Esophagus muscularis mucosa (tissue), 4 donors: ENCODE measurements at places on chromosomes 3 and 15.
A peak's percentile ranks its signal among the peaks of the same experiment; 100 is the strongest.

DNA sequence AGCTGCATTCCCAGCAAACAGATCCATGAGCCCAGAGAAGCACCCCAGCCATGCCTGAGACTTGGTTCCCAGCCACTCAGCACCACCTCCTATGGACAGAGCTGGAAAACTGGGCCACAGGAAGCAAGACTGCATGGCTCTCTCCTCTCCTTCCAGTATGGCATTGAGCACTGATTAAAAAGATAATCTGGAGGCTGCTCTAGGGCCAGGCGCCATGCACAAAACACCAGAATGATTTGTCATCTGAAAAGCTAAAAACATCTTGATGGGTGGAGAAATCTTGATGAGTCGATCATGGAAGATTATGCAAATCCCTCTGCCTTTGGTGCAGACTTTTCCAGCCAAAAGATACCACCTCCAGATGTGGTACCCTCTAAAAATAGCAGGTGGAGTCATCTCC lies 62.7 kb upstream of the MRPS22 start:
- no peak for DNase-seq

DNA sequence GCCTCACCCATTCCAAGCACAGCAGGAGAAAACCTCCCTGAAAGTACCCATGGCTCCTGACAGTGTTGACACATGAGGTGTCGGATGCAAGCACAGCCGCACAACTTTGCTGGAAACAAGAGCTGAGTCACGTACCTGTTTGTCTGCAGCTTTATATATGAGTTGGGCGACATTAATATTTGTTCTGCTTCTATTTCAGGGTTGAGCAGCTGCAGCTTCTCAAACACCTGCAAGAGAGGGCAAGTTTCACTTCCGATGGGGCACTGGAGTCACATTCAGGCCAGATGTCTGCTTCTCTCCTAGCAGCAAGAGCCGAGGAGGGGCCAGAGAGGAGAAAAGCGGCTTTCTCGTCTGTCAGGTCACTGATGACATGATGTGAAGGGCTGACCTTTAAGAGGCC lies 88.0 kb downstream of the NUP210 start:
- DNase-seq, result no peak

- DNase-seq, result no peak
These were observed 313.4 kb upstream of the DNAJC19 start for GRCh38 chr3:181302960-181303359.

GRCh38 chr3:187369089-187369447 lies 883 bp downstream of the RTP4 start:
- DNase-seq, result no peak

GRCh38 chr3:69568458-69568857 lies 170.8 kb upstream of the MITF start:
- DNase-seq, result no peak

DNA sequence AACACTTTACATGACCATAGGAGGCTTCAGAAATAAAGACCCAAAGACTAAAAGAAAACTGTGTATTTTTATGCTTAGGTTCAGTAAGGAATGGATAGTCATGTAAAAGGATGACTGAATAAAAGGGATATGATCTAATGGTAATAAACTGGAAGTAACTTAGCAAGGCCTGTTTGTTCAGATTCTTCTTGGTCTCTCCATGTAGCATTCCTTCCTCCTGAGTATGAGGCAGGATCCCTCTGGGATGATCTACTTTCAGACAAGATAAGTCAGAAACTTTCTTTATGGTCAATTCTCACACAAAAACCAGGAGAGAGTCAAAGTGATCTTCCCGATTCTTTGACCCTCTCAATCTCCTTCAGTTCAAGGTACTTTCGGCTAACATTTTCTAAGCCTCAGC lies 340.8 kb upstream of the DCBLD2 start:
- no peak for DNase-seq

- no peak for DNase-seq
These were observed 267.8 kb downstream of the ADAMTS17 start for GRCh38 chr15:100073982-100074381.

DNA sequence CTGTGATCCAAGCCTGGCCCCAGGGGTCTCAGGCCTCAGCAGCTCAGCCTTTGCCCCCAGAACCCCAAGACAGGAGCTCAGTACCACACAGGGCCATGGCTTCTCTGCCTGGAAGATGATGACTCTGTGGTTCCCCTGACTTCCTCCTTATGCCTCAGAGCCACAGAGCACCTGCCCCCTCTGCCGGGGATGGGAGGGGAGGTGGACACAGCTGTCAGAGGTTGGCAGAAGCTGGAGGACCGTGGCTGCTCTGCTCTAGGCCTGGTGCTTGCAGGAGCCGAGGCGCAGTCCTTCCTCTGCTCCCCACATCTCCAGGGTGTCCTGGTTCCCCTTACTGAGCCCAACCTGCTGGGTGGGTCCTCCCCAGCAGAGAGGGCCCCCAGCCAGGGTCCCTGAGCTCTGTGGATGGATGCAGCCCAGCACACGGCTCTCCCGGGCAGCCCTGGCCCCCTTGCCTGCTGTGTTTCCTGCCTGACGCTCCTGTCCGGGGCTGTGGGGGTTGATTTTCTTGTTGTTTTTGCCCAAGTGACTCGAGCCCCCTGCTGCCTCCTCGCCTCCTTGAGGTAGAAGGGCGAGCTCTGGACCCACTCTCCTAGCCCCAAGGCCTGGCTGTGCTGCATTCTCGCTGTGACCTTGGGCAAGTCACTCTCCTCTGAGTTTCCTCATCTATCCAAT lies 36.6 kb downstream of the PSTPIP1 start:
- no peak for DNase-seq

GRCh38 chr3:42600958-42601675 lies 631 bp downstream of the NKTR start:
- DNase-seq, result peak; percentile 94

DNA sequence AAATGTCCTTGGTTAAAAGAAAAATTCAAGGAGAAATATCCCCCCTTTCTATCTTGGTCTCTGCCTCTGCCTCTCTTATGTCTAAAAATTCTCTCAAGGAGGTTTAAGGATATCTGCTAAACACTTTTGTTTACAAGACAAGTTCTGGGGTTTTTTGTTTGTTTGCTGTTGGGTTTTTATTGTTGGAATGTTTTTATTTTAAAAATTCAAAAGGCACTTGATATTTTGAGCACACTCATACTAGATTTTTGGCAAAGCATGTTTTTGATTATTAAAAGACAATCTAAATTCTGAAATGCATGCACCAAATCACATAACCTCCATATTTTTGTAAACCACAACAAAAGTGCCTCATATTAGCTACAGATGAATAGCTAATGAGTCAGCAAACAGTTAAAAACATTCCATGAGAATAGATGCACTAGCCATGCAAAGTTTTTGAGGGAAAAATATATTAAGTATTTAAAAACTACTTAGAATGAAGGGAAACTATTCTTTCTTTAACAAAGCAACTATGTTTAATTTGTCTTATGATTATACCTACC lies 84.6 kb downstream of the ZBTB20 start:
- no peak for DNase-seq

DNA sequence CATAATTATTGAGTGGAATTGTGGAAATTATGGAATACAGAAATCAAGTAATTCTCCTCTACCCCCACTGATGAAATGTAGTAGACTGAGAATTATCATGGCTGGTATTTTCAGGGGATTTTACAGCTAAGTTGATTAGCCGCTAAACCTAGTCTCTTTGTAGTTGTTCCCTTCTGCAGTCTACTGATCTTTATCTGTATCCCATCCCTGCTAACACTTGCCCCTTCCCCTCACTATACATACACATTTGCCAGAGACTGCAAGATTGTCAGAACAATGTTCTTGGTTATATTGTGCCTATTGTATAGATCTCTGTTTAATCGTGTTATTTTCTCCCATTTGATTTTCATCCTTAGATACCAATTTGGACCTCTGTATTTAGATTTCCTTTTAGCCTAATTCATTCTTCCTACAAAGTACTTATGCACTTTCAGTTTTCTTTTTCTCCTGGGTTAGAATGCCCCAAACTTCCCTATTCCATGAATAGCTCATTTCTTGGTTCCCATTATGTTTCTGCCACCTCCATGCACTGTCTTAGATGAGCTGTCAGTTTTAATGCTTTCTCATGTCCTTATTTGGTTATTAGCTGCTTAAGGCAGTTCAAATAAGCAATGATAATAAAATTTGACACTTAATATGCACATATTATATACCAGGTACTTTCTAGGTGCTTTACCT lies 86.9 kb downstream of the CDIN1 start:
- DNase-seq, result no peak

- peak; percentile 88 for DNase-seq
These were observed 90.8 kb upstream of the PFN2 start for GRCh38 chr3:150061288-150062024.

DNA sequence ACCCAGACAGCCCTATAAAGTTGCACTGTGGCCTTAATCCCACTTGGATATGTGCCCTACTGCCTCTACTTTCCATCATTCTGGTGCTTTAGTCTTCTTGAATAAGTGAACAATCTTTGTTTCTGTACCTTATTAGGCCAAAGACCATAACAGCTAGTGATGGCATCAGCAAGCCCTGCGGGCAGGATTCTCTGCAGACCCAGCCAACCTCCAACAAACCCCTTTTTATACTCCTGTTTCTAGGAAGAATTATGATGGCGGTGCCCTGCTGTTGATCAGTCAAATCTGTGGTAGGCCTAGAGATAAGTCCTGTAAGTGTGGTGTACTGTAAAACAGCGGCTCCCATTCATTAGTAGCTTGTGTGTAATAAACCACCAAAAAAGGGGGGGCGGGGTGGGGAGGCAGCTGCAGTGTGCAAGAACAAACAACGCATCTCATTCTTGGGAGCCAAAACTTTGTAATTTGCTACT lies 40.5 kb downstream of the SOX2 start:
- DNase-seq, result no peak

DNA sequence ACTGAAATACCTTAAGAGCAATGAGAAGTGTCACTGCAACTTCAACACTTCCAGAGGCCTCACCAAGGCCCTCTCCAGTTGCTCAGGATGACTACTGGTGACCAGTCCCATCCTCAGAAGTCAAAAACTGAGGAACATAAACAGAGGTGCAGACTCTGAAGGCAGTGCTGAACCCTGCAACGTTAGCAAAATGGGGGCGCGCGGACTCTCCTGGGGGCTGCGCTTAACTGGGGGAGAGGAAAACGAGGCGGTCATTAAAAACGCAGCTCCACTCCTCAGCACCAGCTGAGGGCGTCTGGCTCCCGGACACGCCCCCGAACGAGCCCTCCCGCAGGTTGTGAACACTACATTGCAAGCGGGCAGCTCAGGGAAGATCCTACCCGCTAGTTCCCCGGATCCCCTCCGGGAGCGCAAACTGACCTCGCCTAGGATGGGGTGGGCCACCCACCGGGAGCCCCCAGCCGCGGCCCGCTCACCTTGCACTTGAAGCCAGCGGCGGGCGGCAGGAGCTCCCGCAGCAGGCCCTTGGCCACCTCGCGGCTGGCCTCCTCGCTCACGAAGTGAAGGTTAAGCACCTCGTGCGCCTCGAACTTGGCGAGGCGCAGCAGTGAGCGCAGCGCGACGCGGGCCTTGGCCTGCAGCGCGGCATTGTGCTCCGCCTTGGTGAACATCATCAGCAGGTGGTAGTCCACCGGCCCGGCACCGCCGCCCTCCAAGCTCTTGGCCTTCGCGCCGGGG lies 711 bp downstream of the XXYLT1 start:
- peak; percentile 89 for DNase-seq

- no peak for DNase-seq
These were observed 165.1 kb downstream of the PPM1L start for GRCh38 chr3:160921020-160921635.

DNA sequence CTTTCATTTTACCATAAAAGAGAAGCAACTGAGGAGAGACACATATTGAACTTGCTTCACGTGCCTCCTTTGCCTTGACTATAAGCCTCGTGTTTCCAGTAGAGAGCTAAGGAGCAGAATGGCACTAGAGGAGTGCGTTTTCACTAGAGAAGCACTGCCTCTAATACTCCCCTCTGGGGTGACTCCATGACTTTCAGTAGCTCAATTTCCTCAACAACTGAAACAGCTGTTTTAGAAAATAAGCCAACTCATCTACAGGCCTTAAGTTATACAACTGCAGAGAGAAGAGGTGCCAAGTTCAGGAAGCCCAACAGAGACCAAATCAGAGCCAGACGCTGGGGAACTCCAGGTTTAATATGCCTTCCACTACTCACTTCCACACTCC lies 1.9 kb downstream of the UBP1 start:
- no peak for DNase-seq

- no peak for DNase-seq
These were observed 1.3 kb downstream of the AQP9 start for GRCh38 chr15:58139276-58139988.

DNA sequence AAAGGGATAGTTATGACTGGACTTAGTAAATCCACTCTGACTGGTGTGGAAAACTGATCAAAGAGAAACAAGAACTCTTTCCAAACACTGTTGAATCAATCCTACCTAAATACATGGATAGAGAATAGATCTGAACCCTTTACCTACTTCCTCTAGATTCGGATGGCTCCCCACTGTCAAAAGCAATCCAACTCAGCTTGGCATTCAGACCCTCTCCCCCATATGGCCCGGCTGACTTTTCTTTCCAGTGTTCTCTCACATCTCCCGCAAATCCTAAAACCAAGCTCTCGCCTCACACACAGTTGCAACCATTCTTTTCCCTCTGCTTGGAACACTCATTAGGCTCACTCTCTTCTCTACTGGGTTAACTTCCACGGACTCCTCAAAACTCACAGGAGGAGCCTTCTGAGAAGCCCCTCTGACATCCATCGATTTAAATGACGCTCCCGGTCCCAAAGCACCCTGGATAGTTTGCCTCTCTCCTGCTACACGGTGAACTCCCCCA lies 639 bp downstream of the SPICE1 start:
- DNase-seq, result no peak

GRCh38 chr3:96017556-96017955 lies 796.8 kb upstream of the EPHA6 start:
- DNase-seq, result no peak

DNA sequence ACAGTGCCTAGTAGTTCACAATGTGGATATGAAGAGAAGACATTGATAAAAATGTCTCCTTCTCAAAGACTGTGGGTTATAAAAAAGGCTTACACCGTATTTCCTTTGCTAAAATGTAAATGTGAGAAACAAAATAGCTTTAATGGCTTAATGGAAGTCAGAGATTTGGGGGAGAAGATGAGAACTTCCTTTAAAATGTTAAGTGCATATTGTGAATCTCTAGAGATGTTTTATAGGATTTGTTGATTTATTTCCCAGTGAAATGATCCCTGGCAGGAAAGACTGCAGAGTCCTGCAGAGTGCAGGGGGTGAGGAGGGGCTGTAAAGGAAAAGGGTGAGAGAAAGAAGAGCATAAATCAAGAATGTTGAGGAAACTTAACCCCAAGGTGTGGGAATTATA lies 305.1 kb downstream of the GAP43 start:
- no peak for DNase-seq

GRCh38 chr3:40719660-40720287 lies 195.0 kb downstream of the ZNF621 start:
- DNase-seq, result peak; percentile 86

- DNase-seq, result no peak
These were observed 41.0 kb downstream of the CRYGS start for GRCh38 chr3:186502966-186503712.

GRCh38 chr3:126557761-126558160 lies 971 bp downstream of the C3orf22 start:
- peak; percentile 85 for DNase-seq
